Cardiac septum (tissue), 1 donor: ENCODE measurements at places on chromosomes 1 and 21. TPM values are rescaled to one million over a fixed set of nuclear protein-coding genes. Genes with fewer than 3 reads are reported as not detected.

- DNase-seq = no peak
Measured at GRCh38 chr1:212712451-212713303, 13.0 kb upstream of the BATF3 start.

DNA sequence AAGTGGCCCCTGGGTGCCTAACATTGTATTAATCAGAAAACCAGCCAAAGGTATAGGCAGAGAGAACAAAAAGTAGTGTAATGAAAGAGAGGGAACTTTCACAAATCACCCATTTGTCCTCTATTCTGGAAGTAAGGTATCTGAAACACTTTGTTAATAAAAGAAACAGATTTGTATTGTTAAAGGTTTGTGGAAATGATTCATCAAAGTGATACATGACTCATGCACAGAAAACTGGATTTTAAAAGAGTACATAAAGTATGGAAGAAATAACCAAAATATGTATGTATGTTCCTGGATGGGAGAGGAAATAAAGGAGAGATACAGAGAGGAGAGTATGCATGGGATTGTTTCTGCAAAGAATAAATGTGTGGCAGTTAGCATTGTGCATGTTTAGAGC lies 126.8 kb downstream of the RGS21 start:
- DNase-seq = no peak

- DNase-seq = no peak
Measured at GRCh38 chr1:150558303-150558704, 9.1 kb downstream of the ADAMTSL4 start.

GRCh38 chr21:44706026-44706705 lies 5.2 kb downstream of the TSPEAR start:
- peak; percentile 31 for DNase-seq

DNA sequence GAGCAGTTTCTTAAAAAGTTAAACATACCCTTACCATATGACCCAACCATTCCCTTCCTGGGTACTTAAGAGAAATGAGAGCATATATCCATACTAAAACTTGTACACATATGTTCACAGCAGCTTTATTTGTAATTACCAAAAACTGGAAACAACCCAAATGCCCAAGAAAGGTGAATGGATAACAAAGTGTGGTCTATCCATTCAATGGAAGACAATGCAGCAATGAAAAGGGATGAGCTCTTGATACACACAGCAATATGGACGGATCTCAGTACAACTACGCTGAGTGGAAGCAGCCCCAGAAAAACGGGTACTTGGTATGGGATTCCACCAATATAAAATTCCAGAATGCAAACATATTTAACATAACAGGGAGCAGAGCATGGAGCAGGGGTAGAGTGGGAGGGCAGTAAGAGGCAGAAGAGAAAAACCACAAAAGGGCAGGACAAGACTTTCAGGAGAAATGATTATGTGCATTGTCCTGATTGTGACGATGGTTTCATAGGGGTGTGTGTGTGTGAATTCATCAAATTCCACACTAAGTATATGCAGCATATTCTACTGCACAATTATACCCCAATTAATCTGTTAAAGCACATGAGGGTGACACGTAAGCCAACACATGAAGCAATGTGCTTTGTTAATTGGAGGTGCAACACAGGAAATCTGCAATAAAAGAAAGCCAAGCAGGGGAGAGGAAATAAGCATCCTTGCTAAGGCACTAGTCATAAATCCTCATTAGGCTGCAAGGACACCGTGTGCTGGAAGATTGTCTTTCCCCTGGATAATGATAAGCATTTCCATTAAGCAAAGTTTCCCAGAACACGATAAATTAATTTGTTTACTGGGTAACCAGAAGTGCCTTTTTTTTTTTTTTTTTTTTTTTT lies 113.1 kb upstream of the KRTAP19-8 start:
- DNase-seq = no peak

- DNase-seq = no peak
Measured at GRCh38 chr1:38733761-38734160, 125.8 kb downstream of the RRAGC start.

DNA sequence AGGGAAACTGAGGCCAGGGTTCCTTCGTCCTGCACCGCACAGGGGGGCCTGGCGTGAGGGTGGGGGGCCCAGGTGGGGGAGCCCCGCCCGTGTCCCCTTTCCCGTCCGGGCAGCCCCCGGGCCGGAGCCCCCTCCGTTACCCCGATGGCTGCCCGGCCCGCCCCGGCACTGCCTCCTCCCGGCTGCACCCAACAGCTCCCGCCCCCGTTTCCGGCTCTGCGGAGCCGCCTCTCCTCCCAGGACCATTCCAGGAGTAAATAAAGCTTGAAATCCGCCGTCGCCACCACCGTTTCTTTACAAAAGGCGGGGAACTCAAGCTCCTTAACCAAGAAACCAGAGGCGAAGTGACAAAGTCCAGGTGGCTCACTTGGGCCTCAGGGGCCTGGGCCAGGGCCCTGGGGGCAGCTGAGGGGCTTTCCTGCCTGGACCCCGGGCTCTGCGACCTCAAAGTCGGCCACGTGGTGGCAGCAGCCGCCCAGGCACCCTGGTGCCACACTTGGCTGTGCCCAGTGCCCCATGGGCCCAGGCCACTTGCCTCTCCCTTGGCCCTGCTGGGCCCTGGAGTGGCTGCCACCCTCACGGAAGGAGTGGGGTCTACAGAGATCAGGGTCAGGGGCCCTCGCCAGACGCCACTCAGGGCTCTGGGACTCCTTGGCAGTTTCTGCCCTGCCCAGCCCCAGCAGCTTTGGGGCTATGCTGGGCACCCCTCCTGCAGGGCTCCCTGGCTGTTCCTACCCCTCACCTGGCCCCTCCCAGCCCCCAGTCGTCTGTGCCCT lies 514 bp upstream of the FAAP20 start:
- DNase-seq = peak; percentile 95

GRCh38 chr1:47229031-47229885 lies 2.8 kb downstream of the TAL1 start:
- DNase-seq = no peak

DNA sequence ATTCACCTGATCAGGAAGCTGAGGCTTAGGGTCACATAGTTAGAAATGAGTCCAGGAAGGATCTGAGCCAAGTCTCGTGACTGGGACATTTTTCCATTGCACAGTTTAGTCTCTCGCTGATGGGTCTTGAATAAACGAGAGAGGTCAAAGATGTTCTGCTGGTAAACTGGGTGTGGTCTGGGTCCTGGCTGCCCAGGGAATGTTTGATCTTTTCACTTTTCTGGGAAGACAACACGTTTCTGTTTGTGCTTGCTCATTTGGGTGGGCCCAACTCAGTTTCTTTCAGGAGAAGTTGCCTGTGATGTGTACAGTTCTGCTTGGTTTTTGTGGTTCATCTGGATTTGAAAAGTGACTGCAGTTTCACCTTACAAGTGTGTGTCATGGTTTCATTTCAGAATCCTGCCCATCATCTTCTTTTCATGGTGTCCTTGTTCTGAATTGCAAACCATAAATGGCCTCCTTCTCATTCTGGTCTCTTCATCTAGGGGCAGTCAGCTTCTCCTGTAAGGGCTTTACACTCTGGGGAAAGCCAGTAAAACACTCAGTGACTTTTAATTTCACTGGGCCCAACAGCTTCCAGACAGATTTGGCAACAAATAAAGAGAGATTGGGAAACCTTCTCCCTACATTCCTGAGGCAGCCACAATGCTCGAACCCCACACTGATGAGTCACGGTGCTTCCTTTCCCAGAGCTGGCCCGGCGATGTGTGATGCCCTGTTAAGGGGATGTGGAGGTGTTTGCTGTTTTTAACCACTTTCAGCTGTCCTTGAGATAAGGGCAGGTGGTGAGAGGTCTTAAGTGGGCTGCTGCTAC lies 7.2 kb upstream of the TACSTD2 start:
- DNase-seq = no peak

DNA sequence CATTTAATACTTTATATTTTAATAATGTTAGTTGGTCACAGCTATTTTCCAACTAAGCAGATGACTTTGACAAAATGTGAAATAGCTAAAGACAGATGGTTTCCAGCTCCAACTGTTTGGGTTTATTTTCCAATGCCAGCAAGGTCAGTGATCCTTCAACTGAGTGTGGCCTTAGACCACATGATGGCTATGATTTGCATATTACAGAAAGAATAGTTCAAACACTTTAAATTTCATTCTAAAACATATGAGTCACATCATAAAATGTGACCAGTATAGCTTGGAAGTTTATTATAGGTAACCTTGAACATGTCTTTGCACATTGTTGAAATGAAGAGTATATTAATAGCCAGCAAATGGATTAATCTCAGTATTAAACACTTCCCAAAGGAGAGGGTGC lies 454.0 kb upstream of the C1orf87 start:
- DNase-seq = no peak

GRCh38 chr1:193525411-193525810 lies 339.0 kb upstream of the B3GALT2 start:
- no peak for DNase-seq

GRCh38 chr1:109782514-109782913 lies 18.8 kb upstream of the EPS8L3 start:
- no peak for DNase-seq

- no peak for DNase-seq
Measured at GRCh38 chr1:27603309-27603680, 649 bp downstream of the AHDC1 start.

GRCh38 chr21:44255511-44255981 lies 6.2 kb downstream of the DNMT3L start:
- DNase-seq = peak; percentile 24

- DNase-seq = peak; percentile 77
Measured at GRCh38 chr1:37795340-37796125, 1.9 kb downstream of the MANEAL start.

GRCh38 chr1:53574621-53575020 lies 115.4 kb downstream of the DMRTB1 start:
- peak; percentile 33 for DNase-seq

GRCh38 chr21:31397939-31398338 lies 53.9 kb upstream of the TIAM1 start:
- no peak for DNase-seq

- DNase-seq = no peak
Measured at GRCh38 chr1:167926486-167926997, 9.9 kb upstream of the DCAF6 start.

DNA sequence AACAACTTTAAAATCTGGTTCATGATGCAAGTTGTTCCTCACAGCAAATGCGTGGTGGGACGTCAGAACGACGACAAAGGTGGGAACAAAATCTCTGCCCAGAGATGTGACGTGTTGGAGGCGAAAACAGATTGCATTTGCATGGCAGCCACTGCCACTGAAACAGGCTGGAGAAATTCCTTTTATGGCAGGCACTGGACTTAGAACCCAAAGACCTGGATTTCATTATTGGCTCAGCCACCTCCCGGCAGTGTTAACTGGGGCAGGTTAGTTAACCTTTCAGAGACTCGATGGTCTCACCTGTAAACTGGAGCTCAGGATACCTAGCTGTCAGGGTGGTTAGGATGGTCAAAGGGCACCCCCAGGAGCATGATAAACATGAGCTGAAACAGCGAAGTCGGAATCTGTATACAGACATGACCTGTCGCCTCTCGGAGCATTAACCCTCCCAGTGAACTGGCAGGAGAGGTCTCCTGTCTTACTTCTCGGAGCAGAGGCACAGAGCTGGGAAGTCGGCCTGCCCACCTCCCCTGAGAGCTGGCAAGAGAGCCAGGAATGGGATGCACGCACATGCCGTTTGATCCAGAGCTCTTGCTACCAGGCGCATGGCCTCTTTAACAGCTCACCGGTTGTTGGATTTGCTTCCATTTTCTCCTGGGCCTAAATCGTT lies 59.2 kb upstream of the TARBP1 start:
- DNase-seq = no peak

GRCh38 chr1:228100822-228101613 lies 2.1 kb downstream of the C1orf35 start:
- DNase-seq = peak; percentile 58

DNA sequence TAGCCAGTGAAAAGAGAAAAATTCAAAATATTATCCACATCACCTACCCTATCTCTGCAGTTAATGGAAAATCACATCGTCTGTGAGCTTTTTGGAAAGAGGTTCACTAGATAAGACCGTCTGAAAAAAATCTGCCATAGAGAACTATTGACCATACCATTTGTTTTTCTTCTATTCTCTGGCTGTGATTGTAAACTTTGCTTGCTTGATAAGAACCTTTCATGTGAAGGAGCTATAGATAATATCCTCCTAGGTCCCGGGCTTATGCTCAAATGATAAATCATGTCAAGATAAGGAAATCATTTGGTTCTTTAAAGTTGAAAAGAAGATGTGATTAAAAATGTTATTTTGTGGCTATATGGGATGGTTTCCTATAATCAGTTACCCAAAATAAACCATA lies 369.9 kb downstream of the SIPA1L2 start:
- no peak for DNase-seq

DNA sequence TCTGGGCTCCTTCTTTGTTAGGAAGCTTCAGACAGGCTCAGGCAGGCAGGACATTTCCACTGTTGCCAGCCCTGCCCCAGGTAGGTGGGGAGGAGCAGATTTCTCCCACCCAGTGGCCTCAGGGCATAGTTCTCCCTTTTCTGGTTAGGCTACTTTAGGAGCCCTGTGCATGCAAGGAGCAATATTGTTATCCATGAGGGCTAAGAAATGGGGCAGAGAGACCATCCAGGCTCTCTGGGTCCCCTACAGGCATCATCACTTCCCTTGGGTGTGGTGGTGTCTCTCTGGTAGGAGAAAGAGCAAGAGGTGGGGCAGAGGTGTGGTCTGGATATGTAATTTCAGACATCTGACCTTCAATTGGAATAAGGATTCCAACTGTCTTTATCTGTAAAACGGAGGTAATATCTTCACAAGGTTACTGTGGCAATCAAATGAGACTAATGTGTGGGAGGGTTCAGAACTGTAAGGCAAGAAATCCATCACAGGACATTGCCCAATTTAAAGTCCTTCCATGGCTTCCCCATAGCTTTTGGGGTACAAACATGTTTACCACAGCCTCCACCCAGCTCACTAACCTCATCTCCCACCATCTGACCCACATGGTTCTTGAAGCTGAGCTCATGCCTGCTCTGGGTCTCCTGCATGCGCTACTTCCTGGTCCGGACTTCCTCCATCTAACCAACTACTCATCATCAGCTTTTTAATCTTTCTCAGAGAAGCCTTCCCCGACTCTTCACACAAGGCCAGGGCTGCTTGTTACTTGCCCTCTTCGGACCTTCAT lies 26.1 kb downstream of the PCAT6 start:
- no peak for DNase-seq

DNA sequence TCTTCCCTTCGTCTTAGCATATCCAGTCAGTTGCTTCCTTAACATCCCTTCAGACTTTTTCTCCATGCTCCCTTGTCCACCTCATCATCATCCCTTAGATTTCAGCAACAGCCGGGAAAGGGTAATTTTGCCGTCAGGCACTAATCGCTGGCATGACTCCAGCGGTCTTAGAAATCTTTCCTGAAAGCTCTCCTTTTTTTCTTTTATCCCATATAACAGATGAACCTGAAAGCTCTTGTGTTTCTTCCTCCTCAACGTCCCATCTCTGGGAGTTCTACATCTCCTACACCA lies 10.4 kb upstream of the BOLA1 start:
- DNase-seq = no peak

The FCGR2B gene
- 5.6 TPM for total RNA-seq

The BACE2 gene
- total RNA-seq = 20.0 TPM

The LHX8 gene
- not detected for total RNA-seq

The CITED4 gene
- total RNA-seq = 8.7 TPM

The KLF17 gene
- not detected for total RNA-seq

The MAN1C1 gene
- 16.7 TPM for total RNA-seq

The CR1L gene
- not detected for total RNA-seq

The FCRL5 gene
- 0.30 TPM for total RNA-seq

The KCNE2 gene
- total RNA-seq = 0.22 TPM

The OLIG2 gene
- total RNA-seq = not detected

The PTCH2 gene
- total RNA-seq = 0.35 TPM

The C1orf226 gene
- 2.0 TPM for total RNA-seq
